ENCODE measurements at places on chromosomes 1 and 21.
A peak's percentile ranks its signal among the peaks of the same experiment; 100 is the strongest.

GRCh38 chr1:3956527-3957170 is 56.6 kb upstream of the C1orf174 start:
- DNase-seq, result no peak

DNA sequence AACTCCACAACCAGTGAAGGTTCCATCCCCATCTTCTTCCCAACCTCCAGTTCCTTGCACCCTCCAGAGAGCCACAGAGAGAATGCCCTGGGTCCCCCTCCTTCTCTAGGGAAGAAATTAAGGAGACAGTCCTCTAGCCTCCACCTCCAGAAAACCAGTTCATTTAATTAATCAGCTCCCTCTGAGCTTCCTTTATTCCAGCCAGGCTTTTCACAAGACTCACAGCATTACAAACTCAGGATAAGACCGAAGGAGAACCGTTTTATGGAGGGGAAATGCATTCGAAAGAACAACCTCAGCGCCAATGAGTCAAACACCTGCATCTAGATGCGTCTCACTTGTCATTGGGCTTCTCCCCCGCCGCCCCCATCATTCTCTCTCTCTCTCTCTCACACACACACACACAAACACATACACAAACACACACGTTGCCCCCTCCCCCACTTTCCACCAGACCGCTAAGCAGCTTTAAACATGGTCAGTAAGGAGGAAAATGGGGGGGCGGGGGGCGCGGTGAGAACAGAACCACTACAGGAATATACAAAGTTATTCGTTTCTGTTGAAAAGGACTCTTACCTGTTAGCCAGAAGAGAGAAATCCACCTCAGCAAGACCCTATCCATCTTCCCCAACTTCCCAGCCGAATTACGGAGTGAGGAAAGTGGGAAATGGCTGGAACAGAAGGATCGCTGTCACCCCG is 544 bp downstream of the ILDR2 start:
- no peak for DNase-seq

GRCh38 chr1:30449003-30449402 is 274.4 kb downstream of the MATN1 start:
- DNase-seq, result no peak

DNA sequence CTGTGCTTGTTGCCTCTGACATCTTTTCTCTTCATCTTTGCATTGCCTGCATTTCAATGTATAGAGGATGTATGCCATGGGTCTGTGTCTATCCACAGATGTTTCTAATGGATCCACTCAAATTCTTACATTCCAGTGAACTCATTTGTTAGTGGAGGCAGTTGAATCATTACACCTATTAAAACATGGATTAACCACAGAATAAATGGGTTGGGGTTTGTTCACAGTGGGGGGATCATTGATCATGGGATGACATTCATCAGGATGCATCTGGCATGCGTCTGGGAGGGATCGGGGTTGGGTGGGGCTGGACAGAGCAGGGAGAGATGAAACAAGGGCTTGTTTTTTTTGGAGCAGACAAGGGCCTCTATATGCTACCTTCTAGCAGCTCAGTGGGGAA is 182.5 kb downstream of the RHOU start:
- no peak for DNase-seq

DNA sequence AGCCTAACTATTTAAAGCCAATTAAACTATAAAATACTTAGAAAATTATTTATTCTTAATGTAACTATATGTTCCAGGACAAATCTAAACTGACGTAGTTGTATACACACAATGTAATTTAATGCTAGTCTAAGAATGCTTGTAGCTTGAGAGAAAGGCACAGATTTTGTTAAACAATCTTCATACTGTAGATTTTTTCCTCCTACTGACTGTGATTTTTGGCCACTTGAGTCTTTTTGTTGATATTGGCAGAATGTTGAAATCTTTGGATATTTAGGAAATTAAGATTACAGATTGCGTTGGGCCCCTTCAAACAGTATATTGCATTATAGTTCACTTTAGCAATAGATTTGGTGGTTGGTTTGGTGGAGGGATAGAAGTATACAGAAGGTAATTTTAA is 40.5 kb downstream of the ATF3 start:
- DNase-seq, result no peak

GRCh38 chr1:39194398-39195051 is 10.0 kb upstream of the MACF1 start:
- no peak for DNase-seq

- DNase-seq, result no peak
Measured at GRCh38 chr1:107195476-107195875, 54.6 kb downstream of the NTNG1 start.

- no peak for DNase-seq
Measured at GRCh38 chr1:200042119-200042551, 14.6 kb downstream of the NR5A2 start.

DNA sequence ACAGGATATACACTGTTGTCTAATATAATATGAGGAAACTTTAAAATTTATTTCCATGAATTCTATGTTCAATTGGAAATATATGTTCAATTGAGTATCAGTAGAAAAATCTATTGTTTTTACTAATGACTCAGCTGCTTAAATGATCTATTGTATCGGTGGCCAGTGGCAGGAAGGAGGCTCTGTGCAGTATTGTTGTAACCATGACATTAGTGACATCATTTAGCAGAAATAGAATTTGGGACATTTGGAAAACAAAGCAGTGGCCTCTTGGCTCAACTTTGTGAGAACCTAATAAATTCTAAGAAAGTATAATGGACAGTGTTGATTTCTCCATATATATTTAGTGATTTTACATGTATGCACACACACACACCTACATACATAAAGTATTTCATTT is 257.4 kb downstream of the PDE4B start:
- no peak for DNase-seq

GRCh38 chr1:175363031-175363430 is 170.5 kb upstream of the KIAA0040 start:
- no peak for DNase-seq

DNA sequence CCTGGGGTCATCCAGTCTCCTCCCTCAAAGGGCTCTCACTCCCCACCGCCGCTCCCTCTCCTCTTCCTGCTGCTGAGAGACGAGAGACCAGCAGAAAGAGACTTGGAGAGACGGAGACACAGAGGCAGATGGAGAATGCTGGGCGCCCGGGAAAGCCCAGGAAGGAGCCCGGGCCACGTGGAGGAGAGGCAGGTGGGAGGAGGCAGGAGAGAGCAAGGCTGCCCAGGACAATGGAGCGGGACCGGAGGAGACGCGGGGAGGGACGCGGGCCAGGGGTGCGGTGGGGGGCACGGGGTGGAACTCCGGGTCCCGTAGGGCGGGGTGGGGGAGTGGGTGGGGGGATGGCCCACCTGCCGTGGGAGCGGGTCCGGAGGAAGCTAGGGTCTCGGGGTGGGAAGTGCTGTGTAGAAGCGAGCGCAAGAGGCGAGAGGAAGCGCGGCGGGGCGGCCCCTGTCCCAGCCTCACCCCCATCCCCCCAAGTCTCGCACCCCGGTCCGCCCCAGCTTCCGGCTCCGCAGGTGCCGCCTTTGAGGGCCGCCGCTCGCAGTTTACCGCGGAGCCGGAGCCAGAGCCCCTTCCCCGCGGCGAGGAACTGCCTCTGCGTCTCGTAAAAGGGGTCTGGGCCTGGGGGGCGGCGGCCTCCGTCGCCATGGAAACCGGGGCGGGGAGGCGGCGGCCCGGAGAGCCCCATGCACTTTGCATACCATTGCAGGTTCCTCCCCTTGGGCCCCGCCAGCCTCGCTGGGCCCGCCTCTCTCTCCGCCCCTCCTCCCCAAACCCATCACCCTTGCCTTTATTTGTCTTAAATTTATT is 11.7 kb upstream of the EPHA2 start:
- peak; percentile 41 for DNase-seq

- no peak for DNase-seq
Measured at GRCh38 chr1:150555971-150556865, 7.0 kb downstream of the ADAMTSL4 start.

DNA sequence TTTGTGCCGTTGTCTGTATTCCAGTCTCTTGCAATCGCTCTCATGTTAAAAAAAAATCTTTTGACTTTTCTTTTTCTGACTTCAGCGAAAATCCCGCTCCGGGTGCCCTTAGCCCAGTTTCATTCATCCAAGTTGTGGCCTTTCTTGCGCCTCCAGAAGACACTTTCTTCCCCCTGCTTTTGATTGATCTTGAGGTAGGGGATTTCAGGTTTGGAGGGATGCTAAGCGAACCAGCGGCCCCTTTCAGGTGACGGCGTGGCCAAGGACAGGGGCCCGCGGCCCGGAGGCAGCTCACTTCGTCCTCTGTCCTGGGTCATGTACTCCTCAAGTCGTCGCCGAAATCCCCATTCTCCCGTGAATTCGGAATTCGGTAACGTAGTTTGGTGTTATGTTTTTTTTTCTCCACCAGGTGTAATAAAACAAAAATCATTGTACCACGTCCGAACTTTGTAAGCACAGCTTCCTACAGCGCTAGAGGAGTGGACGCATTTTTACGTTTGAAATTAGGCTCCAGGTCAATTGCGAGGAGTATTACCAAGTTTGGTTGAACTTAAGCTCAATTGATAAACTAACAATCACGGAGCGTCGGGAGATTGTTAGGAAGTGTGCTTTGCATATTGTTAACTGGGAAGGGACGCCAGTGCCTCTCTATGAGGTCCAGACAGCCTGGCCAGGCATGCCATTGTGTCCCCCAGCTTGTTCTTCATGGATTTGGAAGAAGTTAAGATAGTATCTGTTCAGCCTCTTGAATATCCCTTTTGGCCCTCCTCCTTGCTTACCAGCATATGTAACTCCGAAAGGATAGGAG is 1.1 kb downstream of the MRPS6 start:
- no peak for DNase-seq

- no peak for DNase-seq
Measured at GRCh38 chr1:214452152-214452784, 99.1 kb downstream of the PTPN14 start.

DNA sequence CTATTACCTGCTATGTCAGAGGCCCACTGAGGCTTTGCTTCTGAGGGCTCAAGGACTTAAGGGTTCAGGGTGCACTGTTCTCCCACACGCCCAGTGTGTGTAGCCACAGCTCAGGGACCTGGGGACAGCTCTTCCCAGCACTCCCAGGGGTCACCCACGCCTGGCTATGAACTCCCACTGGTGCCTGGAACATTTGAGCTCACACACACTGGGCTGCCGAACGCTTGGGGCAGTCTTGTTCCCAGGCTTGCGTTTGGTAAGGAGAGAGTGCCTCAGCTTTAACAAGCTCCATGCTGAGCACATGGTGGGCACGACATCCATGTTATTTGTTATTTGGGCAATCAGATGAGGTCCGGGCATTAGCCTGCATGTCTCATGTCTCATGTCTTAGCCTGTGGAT is 37.6 kb downstream of the STUM start:
- DNase-seq, result no peak

DNA sequence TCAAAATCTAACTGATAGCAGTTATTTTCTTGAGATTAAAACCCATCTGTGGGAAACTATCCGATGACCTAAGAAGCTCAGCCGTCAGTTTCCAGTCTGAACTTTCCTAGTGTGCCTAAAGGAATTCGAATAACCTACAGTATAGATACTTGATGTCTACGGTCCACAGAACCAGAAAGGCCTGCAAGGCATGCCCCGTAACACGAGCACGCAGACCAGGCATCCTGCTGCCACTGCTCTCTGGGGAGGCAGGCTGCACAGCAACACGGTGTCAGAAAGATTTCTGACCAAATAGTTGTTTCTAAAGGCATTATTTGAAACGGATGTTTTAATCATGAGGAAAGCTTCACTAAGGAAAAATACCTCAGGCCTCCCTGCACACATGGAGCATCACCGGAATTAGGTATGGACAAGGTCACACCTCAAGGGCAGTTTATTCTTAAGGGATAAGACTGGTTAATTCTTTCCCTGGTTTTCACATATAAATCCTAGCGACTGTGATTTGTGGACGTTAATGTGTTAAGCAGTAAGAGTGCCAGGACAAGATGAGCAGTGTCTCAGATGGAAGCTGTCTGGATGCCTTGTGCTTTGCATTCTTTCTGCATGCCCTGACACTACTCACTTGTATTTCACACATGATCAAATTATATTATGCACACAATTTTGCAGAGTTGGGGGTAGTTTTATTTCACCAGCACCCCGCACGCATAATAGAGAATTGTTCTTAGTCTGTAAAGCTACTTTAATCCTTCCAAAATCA is 49.0 kb upstream of the NADK start:
- DNase-seq, result no peak

DNA sequence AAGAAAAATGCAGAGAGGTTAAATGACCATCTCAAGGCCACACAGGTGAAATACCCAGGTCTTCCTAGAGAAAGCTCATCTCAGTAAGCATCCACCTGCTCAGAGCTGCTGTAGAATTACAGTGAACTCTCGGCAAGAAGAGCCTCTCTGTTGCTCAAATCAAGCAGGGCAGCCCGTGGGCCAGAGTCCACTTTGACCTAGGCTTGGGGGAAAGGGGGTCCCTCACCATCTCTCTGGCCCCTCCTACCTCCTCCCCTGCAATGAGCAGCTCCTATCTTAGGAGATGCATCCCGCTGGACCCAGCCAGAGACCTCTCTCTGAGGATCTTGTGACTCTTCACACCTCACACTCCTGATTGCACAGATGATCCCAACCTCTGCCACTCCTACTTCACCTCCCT is 364.7 kb downstream of the PTPRU start:
- no peak for DNase-seq

DNA sequence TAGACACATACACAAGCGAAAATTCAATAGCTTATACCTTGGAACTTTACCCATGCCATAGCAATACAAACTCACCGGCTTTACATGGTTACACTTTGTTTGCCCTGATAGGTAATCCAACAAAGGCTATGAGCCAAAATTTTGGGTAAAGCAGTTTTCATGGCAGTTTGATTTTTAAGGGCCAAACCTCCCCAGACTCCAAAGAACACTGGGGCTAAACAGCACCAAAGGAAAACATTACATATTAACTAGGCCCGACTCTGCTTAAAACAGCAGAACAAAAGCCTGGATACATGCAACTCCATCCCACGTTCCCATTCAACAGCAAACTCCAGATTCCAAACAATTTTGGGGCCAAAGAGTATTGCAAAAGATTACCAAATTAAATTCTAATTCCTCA is 4.4 kb upstream of the TMEM125 start:
- no peak for DNase-seq

DNA sequence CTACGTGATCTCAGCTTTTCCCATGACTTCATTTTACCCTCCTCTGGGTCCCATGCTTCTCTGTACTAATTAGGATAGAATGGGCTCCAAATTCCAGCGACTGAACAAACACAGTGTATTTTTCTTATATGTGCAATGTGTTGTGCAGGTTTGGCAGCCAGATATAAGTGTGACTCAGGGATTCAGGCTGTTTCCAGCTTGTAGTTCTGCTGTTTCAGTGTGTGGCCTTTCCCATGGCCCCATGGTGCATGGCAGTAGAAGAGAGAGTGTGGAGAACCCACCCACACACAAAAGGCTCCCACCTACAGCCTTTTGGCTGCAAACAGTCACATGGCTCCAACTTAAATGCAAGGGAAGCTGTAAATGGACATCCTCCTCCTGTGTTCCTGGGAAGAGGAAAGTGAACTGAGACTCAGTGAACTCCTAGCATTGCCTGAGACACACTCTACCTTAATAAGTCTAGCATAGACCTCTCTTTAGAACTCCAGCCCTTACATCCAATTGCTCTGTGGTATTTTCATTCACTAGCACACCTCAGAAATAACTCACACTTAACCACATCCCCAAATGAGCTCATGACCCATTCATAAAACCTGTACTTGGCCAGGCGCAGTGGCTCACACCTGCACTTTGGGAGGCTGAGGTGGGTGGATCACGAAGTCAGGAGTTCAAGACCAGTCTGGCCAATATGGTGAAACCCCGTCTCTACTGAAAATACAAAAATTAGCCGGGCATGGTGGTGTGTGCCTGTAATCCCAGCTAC is 58.7 kb downstream of the KIAA0040 start:
- DNase-seq, result no peak

GRCh38 chr21:17783003-17783402 is 36.2 kb downstream of the C21orf91 start:
- DNase-seq, result no peak
